ENCODE measurements at places on chromosomes 5 and 9.

DNA sequence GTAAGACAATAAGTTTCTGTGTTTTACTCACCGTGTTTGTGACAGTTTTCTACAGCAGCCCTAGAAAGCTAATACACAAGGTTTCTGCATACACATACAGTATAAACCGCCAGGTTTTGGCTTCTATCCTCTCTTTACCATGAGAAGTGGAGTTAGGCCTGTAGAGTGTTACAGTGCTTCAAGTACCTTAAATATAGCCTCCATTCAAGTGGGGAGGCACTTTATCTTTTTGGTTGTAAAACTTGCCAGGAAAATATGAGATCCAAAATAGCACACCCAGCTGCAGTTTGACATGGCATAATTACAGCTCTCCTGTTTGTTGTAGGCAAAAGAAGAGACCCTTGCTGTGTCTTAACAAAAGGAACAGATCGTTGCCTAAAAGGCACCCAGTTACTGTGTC lies 90.3 kb upstream of the PTPN3 start:
- DNase-seq, result no peak

DNA sequence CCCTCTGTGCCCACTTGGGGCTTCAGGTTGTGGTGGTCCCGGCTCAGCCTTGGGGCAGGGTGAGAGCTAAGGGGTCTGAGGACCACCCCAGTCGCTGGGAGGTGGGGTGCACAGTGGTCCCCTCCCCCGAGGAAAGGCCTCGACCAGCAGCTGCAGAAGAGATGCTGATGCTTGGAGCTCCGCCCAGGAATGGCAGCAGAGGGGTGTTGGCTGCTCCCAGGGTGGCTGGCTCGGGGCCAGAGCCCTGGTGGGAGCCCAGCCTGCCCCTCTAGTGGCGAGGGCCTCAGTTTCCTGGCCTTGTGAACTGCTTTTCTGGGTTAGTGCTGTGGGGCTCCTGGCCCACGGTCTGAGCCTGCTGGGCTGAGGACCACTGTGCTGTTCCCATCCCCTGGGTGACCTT lies 1.2 kb downstream of the DIPK1B start:
- DNase-seq, result no peak

- DNase-seq, result no peak
Observed at GRCh38 chr9:92612816-92613215, 57.1 kb downstream of the IPPK start.

- no peak for DNase-seq
Observed at GRCh38 chr5:137022043-137022442, 477.1 kb downstream of the SPOCK1 start.

DNA sequence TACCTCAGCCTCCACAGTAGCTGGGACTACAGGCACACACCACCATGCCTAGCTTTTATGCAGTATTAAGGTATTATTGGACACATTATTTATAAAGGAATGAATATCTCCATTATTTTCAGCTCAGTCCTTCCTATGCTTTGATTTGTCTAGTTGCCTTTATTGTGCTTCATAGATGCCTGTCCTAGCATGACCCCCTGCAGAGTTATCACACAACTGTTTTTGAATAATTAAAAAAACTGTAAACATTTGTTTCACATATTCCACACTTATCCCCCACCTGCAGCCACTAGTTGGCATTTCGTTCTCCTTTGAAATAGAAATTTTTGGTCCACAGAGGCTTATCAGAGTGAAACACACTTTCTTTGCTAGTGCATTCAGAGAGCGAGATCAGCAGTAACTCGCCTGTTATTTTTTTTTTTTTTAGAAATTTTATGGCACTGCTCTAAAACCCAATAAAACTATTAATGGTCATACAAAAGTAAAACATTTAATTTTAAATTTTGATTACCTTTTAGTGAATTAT lies 151.8 kb upstream of the RASA1 start:
- no peak for DNase-seq

- no peak for DNase-seq
Observed at GRCh38 chr5:3604501-3604900, 8.9 kb downstream of the IRX1 start.

- no peak for DNase-seq
Observed at GRCh38 chr9:121645003-121645402, 6.4 kb upstream of the DAB2IP start.

DNA sequence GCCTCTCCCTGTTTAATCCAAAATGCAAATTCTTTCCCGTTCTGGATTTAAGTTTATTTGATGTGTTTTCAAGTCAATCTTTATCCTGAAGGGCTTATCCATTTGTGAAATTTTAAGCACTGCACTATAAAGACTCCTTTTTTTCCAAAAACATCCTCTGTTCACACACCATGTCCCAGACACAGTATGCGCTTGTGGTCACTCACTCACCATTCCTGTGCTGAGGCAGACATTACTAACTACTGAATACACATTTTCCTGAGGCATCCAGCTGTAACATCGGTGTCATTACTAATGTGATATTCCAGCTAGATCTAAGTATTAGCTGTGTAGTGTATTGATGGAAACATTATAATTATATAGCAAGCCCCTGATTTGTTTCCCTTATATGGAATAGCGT lies 298.4 kb downstream of the KCTD16 start:
- DNase-seq, result no peak

DNA sequence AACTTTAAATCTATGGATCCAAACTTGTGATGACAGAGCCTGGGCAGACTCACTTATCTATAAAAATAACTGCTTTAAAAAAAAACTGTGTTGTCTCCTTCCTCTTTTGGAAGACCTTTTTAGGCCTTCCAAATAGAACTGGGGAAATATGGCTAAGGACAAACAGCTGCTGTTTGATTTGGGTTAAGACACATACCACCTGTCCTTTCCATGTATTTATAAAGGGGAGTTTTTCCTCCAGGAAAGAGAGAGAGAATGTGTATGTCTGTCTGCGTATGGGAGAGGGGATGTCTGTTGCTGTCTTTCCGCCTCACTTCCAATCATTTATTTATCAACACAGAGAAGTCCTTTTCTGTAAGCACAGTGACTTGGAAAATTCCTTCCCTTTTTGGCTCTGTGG lies 2.8 kb downstream of the ARHGEF37 start:
- no peak for DNase-seq

DNA sequence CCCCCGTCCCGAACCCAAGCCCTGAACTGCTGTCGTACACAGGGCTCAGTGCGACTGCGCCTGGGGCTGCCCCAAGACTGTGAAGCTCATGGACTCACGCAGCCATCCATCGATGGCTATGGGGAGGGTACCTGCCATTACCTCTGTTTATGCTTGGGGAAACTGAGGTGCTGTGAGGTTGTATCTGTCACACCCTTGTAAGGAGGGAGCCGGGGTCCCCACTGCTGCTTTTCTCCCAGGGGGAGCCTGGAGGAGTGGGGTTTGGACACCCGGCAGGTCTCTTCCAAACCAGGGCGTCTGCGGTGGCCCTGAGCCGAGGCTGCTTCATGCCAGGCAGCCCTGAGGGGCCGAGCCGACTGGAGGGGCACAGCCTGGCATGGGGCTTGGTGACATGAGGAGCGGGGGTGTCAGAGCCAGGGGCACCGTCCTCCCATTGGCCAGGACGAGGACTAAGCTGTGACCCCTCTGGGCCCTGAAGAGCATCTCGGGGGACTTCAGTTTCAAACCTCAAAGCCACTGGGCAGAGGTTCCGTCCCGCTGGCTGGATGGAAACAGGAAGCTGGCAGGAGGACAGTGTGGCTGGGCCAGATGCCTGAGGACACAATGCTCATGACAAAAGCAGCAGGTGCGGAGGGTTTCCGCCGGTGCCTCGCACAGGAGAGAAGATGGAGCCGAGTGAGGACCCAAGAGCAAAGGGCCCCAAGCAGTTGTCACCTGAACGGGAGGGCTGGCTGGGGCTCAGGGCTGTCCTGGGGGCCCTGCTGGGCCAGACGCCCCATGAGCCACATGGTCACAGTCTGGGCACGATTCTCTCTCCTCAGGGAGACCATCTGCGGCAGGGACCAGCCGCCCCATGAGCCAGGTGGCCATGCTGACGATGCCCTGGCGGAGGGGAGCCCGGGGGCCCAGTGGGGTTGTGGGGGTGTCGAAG lies 54.4 kb upstream of the EXOC3 start:
- no peak for DNase-seq

DNA sequence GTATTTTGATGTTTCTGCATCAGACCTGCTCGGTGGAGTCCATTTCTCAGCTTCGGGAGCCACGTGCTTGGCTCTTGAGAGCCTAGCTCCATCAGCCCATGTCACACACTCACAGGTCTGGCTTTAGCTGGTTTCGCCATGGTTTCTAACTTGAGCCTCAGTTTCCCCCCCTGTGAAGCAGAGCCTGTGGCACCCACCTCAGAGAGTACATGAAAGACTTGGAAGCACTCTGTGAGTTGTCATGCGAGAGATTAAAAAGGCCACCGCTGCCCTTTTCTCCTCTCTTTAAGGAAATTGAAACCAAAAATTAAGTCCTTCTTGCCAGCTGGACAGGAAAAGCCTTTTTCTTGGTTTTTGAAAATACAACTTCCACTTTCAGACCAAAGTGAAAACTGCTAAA lies 8.8 kb downstream of the TENT4A start:
- no peak for DNase-seq

DNA sequence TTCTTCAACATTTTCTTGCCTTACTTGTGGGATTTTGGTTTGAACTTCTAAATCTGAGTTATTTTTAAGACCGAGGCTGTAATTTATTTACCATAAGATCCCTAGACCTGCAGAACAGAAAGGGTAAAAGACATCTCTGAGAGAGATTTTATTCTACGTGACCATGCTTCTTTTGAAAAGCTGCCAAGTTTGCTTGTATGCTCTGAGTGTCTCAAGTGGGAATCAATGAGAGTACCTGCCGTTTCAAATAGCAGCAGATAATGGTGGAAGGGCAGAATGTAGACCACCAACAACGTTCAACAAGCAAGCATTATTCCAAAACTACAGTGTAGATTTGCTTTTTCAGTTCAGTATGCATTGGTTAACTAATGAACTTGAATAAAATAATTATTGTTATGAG lies 108.6 kb upstream of the MINAR2 start:
- DNase-seq, result no peak

DNA sequence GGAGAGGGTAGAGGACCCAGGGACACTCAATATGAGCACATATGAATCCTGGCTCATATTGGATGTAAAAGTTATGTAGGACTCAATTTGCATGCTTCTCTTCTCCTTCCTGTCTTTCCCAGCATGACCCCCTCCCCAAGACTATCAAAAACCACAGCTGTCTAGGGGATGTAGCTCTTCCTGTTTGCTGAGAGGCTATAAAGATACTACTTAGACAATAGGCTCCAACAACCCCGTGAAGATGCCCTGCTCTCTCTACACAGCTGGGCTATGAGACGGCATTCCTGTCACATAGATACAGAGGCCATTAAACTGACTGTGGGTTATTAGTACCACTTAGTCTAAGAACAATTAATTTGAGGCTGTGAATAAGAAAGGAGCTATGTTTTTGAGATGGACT lies 56.5 kb upstream of the PCSK1 start:
- no peak for DNase-seq

- DNase-seq, result no peak
Observed at GRCh38 chr5:120365656-120366446, 98.2 kb upstream of the PRR16 start.

DNA sequence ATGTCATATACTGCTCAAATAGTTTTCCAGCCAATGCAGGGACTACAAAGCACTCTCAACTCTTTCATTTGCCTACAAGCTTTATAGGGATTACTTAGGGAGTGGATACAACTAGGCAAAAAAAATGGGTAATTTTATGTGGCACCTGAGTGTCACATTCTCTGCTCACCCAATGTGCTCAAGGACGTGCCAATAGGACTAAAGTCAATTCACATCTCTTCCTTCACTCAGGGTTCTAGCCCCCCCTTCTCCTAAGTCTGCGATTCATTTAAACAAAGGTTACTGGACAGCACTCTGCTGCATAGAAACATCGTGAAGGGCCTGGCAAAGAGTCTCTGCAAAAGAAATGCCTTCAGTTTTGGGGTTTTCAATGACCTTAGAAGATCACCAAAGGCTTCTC lies 142.3 kb downstream of the TSSK1B start:
- no peak for DNase-seq

- no peak for DNase-seq
Observed at GRCh38 chr5:156929366-156929948, 33.6 kb downstream of the TIMD4 start.

GRCh38 chr5:73853091-73853490 lies 227.1 kb downstream of the ARHGEF28 start:
- no peak for DNase-seq

DNA sequence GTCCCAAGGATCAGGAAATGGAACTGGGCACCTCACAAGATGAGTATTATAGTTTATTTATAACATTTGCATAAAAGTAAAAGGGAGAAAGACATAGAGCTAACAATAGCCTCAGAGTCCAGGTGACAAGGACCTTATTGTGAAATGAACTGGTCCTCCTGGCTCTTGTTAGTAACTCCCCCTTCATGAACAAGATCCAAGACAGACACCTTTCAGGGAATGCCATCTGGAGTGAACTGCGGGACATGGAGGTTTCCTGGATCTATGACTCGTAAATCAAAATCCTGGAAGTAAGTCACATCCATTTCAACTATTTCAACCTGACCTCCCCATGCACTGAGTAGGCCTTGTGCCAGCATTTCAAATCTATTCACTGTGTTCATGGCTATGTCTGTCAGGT lies 129.5 kb upstream of the GAS1 start:
- no peak for DNase-seq

DNA sequence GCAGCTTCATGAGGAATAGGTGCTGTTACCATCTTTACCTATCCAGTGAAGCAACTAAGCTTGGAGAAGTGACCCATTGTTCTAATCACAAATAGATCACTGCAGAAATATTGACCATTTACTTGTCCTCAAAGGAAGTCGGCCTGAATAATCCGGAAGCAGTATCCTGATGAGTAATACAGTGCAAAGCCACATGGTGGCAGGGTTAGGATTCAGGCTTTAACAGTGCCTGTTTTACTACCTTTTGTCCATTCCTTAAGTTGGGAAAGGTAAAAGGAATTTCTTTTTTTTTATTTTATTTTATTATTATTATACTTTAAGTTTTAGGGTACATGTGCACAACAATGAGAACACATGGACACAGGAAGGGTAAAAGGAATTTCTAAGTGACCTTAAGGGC lies 336.3 kb downstream of the KDM4C start:
- DNase-seq, result no peak

DNA sequence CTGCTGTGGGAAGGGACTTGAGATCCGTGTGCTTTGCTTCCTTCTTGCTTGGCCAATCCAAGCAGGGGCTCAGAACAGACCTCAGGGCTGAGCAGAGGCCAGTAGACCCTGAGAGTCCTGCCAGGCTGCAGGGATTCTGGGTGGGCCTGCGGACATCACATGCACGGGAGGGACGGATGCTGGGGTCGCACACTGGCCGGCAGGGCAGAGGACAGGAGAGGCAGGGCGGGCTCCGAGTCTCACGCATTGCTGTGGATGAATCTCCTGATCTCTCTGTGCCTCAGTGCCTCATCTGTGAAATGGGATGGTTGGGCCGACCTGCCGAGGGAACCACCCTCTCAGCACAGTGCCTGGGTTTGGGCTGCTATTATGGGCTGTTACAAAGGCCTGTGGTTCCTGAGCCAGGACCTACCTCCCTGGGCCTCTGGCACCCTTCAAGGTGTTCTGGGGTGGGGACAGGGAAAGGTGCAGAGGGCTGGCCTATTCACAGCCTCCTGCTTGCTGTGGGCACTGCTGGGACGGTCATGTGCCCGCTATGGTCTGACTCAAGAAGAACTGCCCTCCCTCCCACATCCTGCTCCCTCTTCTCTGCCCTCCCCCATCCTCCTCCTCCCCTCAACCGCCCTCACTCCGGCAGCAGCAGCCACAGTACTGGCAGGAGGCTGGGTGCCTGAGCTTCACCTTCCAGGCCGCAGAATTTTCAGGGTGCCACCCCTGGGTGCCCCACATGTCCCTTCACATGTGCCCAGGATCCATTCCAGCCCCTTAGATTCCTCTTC lies 43.3 kb downstream of the NCS1 start:
- DNase-seq, result no peak

GRCh38 chr9:14231196-14231990 lies 82.5 kb downstream of the NFIB start:
- DNase-seq, result no peak
